ENCODE measurements at places on chromosomes 5 and 9.

- DNase-seq: no peak
These were observed 70.9 kb downstream of the KCNT1 start for GRCh38 chr9:135772702-135773493.

- no peak for DNase-seq
These were observed 13.5 kb downstream of the B4GALT1 start for GRCh38 chr9:33153666-33154065.

GRCh38 chr5:16000056-16000455, 179.5 kb downstream of the MARCHF11 start:
- no peak for DNase-seq

- DNase-seq: no peak
These were observed 105.1 kb downstream of the PSD2 start for GRCh38 chr5:139900546-139901250.

DNA sequence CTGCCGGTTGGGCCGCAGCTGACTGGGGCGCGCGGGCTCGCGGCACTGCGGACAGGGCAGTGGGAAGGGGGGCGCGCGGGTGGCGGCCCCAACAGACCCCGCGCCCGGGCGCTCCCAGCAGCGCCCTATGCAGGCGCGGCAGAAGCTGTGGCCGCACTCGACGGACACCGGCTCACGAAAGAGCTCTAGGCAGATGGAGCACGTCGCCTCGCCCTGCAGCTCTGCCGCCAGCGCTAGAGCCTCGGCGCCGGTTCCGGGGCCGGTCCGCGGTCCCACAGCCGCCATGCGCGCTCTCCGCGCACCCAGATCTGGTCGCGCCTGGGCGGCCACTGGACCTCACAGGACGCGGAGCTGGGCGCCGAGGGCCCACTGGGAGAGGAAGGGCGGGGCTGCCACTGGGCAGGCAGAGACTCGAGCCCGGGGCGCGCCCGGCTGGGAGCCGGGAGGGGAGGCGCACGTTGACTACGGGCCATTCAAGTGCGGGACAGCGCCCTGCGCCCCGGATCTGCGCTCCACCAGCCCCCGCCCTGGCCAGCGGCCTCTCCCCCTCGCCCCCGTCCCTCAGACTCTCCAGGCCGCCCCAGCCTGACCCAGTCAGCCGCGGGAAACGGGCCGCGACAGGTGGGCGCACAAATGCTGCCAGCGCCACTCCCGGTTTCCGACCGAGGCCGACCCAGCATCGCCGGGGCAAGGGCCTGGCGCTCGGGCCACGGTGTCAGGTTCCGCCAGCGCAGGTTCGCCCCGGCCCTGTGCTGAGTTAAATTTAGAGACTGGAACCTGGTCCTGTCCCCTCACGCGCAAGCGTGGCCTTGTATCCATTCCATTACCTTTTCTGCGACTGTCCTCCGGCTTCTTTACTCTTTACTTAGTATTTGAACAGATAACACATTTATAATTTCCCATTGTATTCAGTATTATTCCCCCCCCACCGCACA, at the start of gene TRIM7:
TSS of gene TRIM7 (minus strand) at position 371 of the 935 bp plus-strand sequence. CDS start at position 285, 86 bp downstream.
- DNase-seq: no peak

- DNase-seq: no peak
These were observed 91.3 kb upstream of the KIF2A start for GRCh38 chr5:62214701-62215100.

DNA sequence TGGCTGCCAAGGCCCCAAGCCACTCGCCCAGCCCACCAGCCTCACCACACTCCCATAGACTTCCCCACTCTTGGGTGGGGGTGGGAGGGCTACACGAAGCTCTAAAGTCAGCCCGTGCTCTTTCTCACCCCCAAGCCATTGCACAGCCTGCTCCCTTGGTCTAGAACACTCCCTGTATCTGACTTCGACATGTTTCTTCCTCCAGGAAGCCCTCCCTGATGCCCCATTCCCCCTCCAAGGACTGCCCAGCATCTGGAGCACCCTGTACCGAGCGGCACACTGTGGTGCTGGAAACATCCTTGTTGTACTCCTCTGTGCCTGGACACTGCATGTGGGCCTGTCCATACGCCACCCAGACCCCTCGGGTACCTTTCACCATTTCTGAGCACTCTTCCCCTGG, 49.4 kb upstream of the KCNMB1 start:
- no peak for DNase-seq

DNA sequence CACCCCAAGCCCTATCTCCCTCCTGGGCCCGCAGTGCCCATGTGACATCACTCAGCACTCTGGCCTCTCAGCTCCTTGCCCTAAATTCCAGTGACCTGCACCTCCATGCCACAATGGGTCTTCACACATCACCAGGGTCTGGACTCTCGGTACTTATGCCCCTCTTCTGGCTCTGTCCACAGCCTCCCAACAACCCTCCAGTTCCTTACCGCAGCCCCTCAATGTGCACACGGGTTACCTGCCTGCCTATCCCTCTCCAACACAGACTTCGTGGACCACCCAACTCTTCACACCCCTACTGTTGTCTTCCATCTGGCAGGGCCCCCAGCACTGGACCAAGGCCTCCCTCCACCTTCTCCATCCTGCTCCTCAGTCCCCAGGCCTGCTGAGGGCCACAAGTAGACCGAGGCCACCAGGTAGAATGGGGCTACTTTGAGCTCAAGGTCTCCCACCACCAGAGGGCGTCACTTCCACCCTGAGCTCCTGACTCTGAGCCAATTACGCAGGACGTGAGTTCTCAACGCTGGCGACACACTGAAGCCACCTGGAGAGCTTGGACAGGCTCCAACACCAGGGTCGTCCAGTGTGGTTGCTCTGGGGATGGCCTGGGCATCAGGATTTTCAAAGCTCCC, 172.1 kb downstream of the GABBR2 start:
- no peak for DNase-seq

- no peak for DNase-seq
These were observed 89.4 kb downstream of the ANGPTL2 start for GRCh38 chr9:127033061-127033460.

DNA sequence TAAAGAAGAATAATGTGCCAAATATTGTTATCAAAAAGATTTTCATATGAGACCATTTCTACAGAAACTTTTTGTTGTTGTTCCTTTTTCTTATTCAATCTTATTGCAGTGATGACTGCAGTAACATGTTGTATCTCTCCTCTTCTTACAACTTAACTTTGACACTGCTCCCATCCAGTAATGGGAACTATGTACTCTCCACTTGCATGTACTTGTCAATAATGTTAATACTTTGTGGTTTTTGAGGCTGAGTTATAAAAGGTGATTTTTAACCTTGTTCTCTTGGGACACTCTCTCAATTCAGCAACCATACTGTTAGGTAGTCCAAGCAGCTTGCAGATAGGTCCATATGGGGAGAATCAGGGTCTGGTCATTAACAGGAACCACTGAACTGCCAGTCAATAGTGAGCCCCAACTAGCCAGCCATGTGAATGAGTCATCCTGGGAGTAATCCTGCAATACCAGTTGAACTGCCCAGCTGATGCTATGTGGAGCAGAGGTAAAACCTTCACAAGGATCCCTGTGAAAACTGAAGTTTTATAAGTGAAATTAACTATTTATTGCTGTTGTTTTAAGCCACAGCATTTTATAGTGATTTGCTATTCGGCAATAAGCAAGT, 199.6 kb upstream of the DAB2 start:
- no peak for DNase-seq

DNA sequence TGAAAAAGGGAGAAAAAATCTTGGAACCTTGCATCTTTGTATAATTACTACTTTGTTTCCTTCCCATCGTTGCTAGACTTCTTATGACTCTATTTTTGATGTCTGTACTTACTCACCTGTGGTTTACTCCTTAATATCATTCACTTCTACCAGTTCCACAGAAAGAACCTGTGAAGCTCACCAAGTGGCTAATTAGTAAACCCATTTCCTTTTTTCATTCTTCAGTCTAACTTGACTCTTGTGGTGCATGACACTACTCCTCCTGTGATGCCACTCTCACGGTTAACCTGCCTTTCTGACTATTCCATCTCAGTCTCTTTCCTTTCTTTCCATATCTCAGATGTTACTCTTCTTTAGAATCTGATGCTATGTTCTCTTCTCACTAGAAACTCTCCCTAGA, 14.6 kb downstream of the RECK start:
- no peak for DNase-seq

DNA sequence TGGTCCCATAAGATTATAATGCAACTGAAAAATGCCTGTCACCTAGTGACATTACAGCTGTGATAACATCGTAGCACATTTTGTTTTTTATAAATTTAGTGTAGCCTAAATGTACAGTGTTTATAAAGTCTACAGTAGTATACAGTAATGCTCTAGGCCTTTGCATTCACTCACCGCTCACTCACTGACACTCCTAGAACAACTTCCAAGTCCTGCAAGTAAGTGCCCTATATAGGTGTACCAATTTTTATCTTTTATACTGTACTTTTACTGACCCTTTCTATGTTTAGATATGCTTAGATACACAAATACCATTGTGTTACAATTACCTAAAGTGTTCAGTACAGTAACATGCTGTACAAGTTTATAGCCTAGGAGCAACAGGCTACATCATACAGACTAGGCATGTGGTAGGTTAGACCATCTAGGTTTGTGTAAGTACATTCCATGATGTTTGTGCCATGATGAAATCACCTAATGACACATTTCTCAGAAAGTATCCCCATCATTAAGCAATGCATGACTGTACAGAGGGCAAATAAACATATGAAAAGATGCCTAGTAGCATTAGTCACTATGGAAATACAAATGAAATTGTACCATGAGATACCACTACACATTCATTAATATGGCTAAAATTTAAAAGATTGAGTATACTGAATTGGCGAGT, 127.6 kb downstream of the TRPM6 start:
- DNase-seq: no peak

DNA sequence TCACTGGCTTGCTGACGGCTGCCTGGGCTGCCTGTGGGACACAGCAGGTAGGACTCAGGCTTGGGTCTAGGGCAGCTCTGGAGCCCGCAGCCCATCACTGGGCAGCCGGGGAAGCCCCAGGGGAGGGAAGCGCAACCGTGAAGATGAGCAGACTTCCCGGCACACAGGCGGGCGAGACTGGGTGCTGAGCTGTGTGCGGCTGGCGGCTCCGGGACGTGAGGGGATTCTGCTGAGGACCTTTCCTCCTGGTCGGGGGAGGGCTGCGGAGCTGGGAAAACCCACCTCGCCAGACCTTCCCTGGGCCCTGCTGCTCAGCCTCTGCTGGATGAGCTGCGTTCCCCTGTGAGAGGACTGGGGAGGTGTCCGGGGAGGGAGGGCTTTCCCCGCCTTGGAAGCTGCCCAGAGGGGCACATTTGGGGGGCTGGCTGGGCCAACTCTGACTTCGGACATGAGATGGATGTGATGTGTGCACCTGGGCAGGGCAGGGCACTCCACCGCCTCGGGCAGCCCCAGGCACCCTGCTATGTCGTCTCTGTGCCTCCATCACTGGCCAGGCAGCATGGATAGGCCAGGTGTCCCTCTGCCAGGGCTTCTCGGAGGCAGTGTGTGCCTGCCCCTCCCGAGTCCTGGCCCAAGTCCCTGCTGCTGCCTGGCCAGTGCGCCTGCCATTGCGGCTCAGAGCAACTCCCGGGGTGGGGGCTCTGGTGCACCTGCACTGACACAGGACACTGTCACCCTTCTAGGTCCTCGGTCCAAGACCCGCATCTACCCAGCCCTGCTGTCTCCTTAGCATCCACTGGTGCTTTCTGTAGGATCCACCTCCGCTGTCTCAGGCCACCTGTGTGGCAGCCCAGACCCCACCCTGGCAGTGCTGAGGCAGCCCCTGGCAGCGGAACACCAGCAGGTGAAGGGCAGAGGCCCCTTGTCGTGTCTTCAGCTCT, 66.4 kb downstream of the COL5A1 start:
- no peak for DNase-seq

DNA sequence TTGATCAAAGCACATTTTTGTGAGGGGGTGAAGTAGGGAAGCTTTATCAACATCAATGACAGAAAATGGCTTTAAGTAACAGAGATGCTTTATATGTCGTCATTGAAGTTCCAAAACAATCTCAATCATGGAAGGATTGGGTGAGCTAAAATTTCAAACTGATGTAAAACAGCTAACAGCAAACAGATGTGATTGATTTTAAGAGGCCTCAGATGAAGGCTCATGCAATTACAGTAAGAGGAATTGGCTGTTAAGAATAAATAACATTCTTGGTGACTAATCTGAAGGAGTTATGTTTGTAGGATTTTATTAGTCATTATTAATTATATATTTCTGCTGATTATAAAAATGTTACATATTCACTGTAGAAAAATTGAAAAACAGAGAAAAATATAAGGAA, 63.5 kb upstream of the PUM3 start:
- no peak for DNase-seq

GRCh38 chr5:32714836-32715235, 3.7 kb downstream of the NPR3 start:
- DNase-seq: no peak

DNA sequence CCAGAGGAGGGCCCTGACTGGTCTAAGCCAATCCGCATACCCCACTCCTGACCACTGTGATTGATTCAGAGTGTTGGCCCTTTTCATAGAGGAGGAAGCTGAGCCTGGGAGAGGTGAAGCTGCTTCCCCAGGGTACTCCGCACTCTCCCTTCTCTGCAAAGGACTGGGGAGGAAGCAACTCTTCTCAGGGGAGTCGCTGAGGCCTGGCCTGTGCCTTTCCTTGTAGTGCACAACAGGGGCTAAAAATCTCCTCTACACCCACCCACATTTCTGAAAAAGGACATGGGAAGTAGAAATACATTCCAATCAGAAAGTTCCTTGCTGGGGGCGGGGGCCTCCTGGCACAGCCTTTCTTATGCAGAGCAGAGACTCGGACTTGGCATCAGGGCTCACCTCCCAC, 22.2 kb downstream of the AK8 start:
- no peak for DNase-seq

DNA sequence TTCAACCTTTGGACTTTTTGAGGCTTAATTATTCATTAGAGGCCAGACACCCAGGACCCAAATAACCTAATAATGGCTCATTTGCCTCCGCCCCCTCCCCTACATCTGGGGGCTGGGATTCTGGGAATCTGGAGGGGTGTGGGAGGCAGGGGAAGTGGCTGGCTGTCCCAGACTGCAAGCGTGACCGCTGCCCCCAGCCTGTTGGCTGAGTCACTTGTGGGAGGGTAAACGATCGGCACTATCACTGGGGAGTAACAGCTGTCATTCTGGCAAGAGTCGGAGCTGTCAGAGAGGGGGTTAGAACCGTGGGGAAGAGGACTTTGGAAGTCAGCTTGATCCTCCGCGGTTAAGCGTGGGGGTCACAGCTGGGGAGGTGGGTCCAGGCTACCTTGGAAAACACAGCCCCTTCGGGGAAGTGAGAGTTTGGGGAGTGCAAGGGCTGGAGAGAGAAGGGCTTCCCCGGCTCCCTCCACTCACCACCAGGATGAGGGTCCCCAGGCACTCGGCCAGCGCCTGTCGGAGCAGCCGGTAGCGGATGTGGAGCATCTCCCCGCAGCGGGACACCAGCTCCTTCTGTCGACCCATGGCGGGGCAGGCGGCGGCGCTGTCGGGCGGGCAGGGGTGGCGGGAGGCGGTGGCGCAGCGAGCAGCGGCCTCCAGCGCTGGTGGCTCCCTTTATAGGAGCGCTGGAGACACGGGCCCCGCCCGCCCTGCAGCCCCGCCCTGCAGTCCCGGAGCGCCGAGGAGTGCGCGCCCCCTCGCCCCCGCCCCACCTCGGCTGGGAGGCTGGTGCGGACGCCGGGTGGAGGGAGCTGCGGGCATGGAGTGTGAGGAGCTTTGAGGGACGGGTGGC, at the start of gene AQP3:
TSS of gene AQP3 (minus strand) at position 648 of the 853 bp plus-strand sequence. CDS start at position 585, 63 bp downstream.
- DNase-seq: peak; percentile 52
